ENCODE measurements at places on chromosomes 3 and 15. TPM values are rescaled to one million over a fixed set of nuclear protein-coding genes. Genes with fewer than 3 reads are reported as not detected.
A peak's percentile ranks its signal among the peaks of the same experiment; 100 is the strongest.

DNA sequence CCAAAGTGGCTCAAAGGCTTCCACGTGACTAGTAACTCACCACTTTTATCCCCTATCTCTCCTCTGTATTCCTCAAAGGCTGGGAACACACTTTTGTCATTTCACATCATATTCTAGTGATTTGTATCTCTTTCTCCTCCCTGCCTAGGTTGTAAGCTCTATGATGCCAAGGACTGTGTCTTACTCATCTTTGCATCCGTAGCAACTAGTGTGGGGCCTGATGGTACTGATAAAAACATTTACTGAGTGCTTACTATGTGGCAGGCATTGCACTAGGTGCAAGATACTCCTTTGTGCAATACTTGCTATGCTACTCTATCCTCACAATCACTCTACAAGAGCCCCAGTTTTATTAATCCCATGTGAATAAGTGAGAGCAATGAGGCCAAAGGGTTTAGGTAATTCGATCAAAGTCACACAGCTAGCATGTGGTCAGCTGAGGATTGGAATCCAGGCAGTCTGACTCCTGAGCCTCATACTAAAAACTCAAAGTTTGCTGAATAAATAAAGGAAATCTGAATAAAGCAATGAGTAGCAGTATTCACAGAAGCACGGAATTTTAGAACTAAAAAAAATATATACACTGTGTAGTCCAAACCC is 342.6 kb upstream of the ICE2 start:
- peaks cover 33% of the 10 kb centered on the region for H3K4me1 ChIP-seq
- H3K4me3 ChIP-seq = no peak overlapping the region
- no peaks in the 10 kb centered on the region for H3K27me3 ChIP-seq
- H3K27ac ChIP-seq = no peak overlapping the region
- H3K36me3 ChIP-seq = no peaks in the 10 kb centered on the region

GRCh38 chr3:134132961-134133360 is 103.2 kb upstream of the SLCO2A1 start:
- no peak for DNase-seq
- no peak overlapping the region for H3K4me3 ChIP-seq
- H3K36me3 ChIP-seq = no peaks in the 10 kb centered on the region
- no peaks in the 10 kb centered on the region for H3K4me1 ChIP-seq
- no peak overlapping the region for H3K27ac ChIP-seq
- H3K27me3 ChIP-seq = no peaks in the 10 kb centered on the region

DNA sequence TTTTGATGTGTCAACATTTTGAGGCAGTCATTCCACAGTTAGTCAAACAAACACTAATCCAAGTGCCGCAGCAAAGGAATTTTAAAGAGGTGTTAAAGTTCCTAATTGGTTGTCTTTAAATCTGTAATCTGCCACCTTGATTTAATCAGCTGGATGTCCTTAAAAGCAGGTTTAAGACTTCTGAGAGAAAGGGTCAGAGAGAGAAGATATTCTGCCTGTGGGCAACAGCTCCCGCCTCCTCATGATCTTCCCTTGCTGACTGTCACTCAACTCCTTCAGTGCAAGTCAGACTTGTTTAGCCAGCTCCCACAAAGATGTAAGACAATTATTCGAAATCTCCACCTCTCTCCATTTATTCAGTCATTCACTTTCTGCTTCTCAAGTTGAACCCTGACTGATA is 92.6 kb upstream of the MYRIP start:
- DNase-seq = no peak
- H3K27ac ChIP-seq = no peak overlapping the region
- no peak overlapping the region for H3K4me3 ChIP-seq
- H3K27me3 ChIP-seq = no peaks in the 10 kb centered on the region

GRCh38 chr3:128484404-128485281 is 8.4 kb downstream of the GATA2 start:
- H3K27me3 ChIP-seq = peaks cover 100% of the 10 kb centered on the region
- peak overlapping the region; percentile 53 for H3K4me3 ChIP-seq
- peaks cover 52% of the 10 kb centered on the region for H3K4me1 ChIP-seq

The BOC gene
- total RNA-seq = 3.0 TPM

The PLSCR5 gene
- not detected for total RNA-seq
